ENCODE measurements at places on chromosomes 1 and 21. TPM values are rescaled to one million over a fixed set of nuclear protein-coding genes. Genes with fewer than 3 reads are reported as not detected.

GPR61 gene
- 0.42 TPM for total RNA-seq

DNA sequence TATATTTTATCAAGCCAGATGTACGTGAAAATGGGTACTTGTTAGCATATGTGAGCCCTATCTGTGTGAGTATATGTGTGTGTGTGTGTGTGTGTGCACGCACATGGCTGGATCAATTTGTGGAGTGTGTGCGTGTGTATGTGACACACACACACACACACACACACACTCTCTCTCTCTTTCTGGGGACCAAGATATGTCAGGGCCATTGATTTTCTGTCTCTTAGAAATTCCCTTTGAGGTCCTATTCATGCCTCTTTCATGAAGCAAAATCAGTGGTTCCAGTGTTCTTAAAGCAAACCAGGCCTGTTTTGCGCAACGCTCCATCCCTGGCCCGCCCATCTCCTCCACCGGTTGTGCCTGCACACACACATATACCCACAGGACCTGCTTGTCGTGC lies 90.0 kb downstream of the EPHB2 start:
- DNase-seq = no peak

GRCh38 chr1:36738245-36738644 lies 255.5 kb upstream of the CSF3R start:
- no peak for DNase-seq

DNA sequence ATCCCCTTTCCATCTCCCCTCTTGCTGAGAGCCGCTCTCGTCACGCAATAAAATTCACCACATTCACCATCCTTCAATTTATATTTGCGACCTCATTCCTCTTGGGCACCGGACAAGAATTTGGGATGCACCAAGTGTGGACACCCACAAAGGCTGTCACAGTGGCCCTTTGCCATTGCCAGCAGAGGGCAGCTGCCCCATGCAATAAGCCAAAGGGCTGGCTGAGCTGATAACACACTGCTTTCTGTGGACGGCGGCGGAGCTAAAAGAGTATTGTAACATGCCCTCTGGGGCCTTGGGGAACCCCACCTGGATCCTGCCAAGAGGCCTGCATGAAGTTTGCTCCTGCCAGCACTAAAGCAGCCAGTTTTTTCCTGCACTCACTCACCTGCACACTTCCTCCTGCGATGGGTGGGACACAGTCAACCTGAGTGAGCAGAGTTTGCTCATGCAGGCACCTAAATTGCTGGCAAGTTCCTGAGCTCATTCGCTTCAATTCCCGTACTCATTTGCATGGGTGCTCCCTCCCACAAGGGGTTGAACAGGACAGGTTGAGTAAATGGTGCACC lies 792.3 kb upstream of the ADAMTS5 start:
- no peak for DNase-seq

- DNase-seq = no peak
These were observed 14.9 kb downstream of the COL6A2 start for GRCh38 chr21:46112725-46113215.
